ENCODE measurements at places on chromosomes 4 and X.

DNA sequence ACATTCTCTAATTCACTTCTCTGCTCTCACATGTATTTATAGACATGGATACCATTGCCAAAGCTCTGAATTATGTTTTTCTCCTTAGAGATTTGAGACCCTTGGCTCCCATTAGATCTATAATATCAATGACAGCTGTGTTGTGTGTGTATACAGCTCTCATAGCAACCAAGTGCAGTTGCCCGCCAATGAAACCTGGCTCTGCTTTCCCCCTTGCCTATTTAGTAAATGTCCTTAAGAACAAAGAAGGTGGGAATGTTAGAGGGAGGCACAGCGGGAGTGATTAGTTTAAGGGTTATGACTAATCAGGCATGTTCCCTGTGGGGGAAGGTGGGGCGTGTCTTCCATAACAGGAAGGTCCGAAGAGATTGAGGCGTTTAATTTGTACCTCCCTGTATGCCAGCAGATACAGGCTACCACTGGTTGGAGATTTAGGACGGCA is 100.5 kb upstream of the TBC1D9 start:
- no peaks in the 10 kb centered on the region for H3K36me3 ChIP-seq
- H3K27me3 ChIP-seq: peaks cover 6% of the 10 kb centered on the region
- no peak overlapping the region for H3K4me3 ChIP-seq
- H3K27ac ChIP-seq: no peak overlapping the region

DNA sequence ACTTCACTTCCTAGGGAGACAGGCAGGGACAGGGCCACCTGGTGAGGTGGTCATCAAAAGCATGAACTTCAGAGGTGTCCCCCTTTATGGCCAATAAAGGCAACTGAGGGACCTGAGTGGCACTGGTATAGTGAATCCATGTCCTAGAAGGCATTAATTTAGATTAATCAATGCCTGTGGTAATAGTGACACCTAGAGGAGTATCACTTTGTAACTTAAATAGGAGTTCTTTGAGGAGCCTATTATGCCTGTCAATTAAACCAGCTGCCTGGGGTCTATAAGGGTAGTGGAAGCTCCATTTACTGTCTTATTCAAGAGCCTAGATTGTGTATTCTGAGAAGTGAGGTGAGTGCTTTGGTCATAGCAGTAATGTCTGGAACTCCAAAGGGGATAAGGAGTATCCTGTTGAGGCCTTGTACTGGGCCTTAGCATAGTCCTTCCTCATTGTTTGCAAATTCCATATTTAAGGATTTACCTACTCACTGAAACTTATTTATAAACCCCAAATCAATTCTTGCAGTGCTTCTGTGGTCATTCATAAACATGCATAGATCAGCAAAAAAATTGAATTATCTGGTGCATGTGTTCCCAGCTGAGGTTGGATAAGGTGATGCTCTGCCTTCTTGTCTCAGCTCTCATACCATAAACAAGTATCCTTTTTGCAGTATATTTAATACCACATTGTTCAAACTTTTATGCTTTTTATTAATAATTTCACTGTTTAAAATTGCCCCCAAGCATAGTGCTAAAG is 213.8 kb upstream of the RADX start:
- no peak for DNase-seq
- H3K27ac ChIP-seq: no peak overlapping the region
- no peaks in the 10 kb centered on the region for H3K36me3 ChIP-seq
- no peak overlapping the region for H3K4me3 ChIP-seq

DNA sequence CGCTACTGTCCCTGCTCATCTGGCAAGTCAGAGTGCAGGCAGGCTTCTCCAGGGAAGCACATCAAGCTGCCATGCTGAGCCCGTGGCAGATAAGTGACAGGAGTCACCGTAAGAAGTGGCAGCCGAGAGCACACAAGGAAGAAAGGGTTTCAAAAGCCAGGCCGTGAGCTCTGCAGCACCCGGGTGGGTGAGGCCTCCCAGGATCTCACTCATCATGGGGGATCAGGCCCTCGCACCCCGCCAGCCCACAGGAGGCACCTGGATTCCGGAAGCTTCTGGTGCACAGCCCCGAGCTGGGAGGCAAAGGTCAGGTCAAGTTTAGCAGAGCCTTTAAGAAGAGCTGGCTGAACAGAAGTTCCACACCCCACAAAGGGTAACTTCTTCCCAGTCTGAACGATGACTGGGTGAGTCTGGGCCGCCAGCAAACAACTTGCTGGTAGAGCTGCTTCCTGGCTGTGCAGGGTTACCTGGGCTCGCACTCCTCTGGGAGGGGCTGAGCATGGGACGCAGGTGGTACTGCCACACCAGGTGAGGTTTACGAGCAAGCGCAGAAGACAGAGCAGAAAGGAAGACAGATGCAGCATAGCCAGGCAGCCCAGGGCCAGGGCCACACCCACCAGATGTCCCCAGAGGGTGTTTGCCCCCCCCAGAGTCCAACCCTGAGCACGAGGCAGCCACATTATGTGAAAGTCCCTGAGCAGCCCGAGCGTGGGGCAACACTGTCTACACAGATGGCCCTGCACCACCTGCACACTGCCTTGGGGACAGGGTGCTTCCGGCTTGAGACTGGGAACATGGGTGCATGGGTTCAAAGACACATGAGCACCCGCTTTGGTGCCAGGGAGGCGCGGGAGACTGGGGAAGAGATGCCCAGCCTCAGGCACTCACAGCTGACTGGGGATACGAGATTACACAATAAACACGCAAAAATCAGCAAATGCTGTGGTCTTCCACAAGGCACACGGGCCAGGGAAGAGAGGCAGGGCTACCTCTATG is 7.7 kb downstream of the CCNQ start:
- no peak for DNase-seq
- peaks cover 28% of the 10 kb centered on the region for H3K36me3 ChIP-seq
- peaks cover under 1% of the 10 kb centered on the region for H3K4me1 ChIP-seq
- H3K27me3 ChIP-seq: no peaks in the 10 kb centered on the region
- H3K4me3 ChIP-seq: no peak overlapping the region

- H3K4me3 ChIP-seq: no peak overlapping the region
- no peaks in the 10 kb centered on the region for H3K4me1 ChIP-seq
- H3K27ac ChIP-seq: no peak overlapping the region
- no peak for DNase-seq
- H3K36me3 ChIP-seq: no peaks in the 10 kb centered on the region
These were observed 1910.0 kb upstream of the AGA start for GRCh38 chr4:179352221-179352620.

GRCh38 chr4:178385481-178385880 is 943.2 kb upstream of the AGA start:
- H3K4me1 ChIP-seq: no peaks in the 10 kb centered on the region
- no peak overlapping the region for H3K27ac ChIP-seq
- H3K36me3 ChIP-seq: no peaks in the 10 kb centered on the region
- no peak for DNase-seq
- no peaks in the 10 kb centered on the region for H3K27me3 ChIP-seq

- H3K4me1 ChIP-seq: peaks cover 51% of the 10 kb centered on the region
- H3K27ac ChIP-seq: peak within 1 kb of the TSS; percentile 94
- H3K4me3 ChIP-seq: peak within 1 kb of the TSS; percentile 89
These were observed at the start of gene SASH3 for GRCh38 chrX:129779747-129780146. TSS of gene SASH3 (plus strand) at chrX:129779949. CDS start at chrX:129780098, 149 bp downstream.

DNA sequence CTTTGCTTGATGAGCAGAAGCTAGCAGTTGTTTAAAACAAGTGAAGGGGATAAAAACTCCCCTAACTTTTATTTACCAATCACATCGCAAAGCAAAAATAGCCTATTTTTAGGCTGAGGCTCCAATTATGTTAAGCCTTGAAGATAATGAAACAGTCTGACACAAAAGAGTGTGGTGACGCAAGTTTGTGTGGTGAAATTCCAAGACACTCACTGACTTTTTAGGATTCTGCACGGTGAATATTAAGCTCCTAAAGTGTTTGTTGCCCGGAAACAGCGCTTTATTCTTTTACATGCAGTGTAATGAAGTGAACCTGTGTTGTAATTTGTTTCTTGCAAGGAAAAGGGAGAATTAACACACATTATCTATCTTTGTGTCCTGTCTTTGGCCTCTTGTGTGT is 74.8 kb downstream of the POLA1 start:
- H3K27me3 ChIP-seq: no peaks in the 10 kb centered on the region
- DNase-seq: no peak
- peaks cover 38% of the 10 kb centered on the region for H3K36me3 ChIP-seq
- no peak overlapping the region for H3K27ac ChIP-seq
- no peak overlapping the region for H3K4me3 ChIP-seq

DNA sequence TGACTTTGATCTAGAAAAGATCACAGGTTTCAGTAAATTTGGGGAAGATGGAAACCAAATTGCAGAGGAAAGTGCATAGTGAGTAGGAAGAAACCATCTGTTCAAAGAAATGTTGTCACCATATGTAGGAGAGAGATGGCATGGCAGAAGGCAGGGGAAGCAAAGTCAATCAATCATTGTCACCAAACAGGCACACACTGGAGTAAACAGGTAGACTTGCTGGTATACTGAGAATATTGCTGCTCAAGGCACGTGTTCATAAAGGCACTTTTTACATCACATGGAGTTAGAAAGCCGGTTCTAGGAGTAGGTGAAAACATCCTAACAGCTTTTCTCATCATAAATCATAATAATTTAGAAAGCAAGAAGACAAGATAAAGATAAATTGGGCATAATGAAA is 550.5 kb upstream of the FAT1 start:
- no peaks in the 10 kb centered on the region for H3K27me3 ChIP-seq
- no peaks in the 10 kb centered on the region for H3K36me3 ChIP-seq
- no peaks in the 10 kb centered on the region for H3K4me1 ChIP-seq
- DNase-seq: no peak

- no peak overlapping the region for H3K27ac ChIP-seq
- H3K4me1 ChIP-seq: no peaks in the 10 kb centered on the region
These were observed 159.0 kb downstream of the LRBA start for GRCh38 chr4:150855981-150856510.

GRCh38 chr4:101290654-101291053 is 56.7 kb downstream of the PPP3CA start:
- no peaks in the 10 kb centered on the region for H3K27me3 ChIP-seq
- peaks cover 11% of the 10 kb centered on the region for H3K4me1 ChIP-seq
- H3K4me3 ChIP-seq: no peak overlapping the region
- no peaks in the 10 kb centered on the region for H3K36me3 ChIP-seq

GRCh38 chr4:76365636-76366035 is 55.3 kb downstream of the CCDC158 start:
- H3K27ac ChIP-seq: no peak overlapping the region
- H3K36me3 ChIP-seq: no peaks in the 10 kb centered on the region
- peaks cover 17% of the 10 kb centered on the region for H3K27me3 ChIP-seq

DNA sequence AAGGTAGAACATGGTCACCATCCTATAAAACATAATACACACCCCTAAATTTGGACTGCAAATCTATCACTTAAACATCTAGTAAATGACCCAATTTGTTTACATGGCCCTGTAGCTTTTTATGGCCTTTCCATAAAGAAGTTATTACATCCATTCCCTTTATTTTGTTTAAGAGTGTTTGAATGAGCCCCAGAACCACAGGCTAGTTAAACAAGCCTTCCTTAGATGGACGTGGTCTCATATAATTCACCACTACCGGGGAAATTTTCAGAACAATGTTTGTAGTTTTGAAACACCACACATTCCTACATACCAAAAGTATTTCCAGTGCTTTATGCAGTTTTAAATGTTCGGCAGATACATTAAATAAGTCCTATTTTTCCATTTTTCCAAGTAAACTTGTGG is 12.3 kb downstream of the PDGFC start:
- no peak overlapping the region for H3K27ac ChIP-seq
- no peaks in the 10 kb centered on the region for H3K4me1 ChIP-seq
- no peaks in the 10 kb centered on the region for H3K27me3 ChIP-seq

DNA sequence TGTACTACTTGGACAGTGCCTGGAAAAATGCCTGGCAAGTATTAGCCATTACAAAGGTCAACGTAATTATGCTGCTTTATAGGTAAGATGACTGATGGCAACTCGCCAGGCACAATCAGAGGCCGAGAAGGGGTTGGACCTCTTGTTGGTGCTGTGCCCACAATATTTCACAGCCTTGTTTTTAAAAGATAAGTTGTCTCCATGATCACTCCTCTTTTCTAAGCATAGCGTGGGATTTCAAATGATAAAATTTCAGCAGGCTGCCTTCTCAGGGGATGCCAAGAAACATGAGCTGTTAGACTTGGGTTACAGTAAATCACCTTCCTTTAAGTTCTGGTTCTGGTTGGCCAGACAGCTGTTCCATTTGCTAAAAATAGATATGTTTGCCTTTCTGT is 26.9 kb downstream of the HOPX start:
- H3K4me3 ChIP-seq: peak overlapping the region; percentile 89
- H3K27ac ChIP-seq: peak overlapping the region; percentile 82

DNA sequence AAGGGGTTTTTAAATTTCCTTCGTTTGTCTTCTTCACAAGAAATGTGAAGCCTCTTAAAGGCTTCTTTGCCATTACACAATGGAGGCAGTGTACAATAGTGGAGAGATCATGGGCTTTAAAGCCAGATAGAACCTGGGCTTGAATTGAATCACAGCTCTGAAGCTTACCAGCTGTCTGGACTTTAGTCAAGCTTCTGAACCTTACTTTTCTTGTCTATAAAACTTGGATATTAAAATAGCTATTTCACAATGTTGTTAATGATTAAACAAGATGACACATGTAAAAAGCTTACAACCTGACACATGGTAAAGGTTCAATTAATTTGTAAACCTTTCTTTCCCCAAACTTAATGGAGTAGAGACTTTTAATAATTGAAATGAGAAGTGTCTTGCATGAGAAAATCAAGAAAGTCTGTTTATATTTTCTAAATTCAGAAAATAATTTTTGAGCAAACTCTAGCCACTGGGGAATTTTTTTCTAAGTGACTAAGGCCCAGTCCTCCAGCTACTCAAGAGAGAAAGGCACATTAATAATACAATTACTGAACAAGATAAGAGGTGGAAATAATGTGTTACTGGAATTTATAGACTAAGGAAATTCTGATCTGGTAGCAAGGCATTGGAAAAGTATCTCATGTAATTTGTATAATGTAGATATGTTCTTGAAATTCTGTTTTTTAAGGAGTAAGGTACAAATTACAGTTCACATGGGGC is 21.7 kb upstream of the TBC1D8B start:
- no peak overlapping the region for H3K27ac ChIP-seq
- H3K4me1 ChIP-seq: no peaks in the 10 kb centered on the region
- no peaks in the 10 kb centered on the region for H3K36me3 ChIP-seq
- peaks cover 3% of the 10 kb centered on the region for H3K27me3 ChIP-seq

DNA sequence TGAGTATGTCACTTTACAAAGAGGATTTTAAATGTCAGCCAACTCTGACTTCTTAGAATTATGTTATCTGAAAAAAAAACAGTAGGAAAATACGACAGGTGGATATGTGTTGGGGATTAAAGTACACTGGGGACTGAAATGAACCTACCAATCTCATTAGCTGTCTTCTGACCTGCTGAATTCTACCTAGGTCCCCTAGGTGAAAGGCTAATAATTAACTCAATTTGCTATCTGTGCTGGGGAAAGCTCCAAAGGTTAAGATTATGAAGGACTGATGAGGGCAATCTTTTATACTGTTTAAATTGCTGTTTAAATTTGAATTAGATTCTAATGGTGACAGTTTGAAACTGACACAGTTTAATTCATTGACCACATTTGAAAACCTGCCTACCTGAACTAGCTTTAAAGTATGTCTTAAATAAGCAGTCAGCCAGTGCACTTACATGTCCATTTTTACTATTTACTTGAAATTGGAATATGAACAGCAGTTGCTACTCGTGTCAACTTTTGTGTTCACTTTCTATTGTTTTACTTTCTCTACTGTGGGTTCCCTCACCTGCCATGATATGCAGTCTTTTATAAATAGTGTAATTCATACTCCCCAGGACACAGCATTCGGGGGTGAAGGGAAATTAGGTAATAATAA is 977.3 kb downstream of the C4orf33 start:
- DNase-seq: no peak
- no peaks in the 10 kb centered on the region for H3K36me3 ChIP-seq
- H3K4me1 ChIP-seq: no peaks in the 10 kb centered on the region
- no peak overlapping the region for H3K4me3 ChIP-seq

- no peak overlapping the region for H3K4me3 ChIP-seq
- no peaks in the 10 kb centered on the region for H3K27me3 ChIP-seq
- peaks cover 7% of the 10 kb centered on the region for H3K36me3 ChIP-seq
These were observed 92.6 kb downstream of the TSPAN5 start for GRCh38 chr4:98565681-98566301.
